ENCODE measurements at places on chromosomes 2 and 18.

- no peak for ATAC-seq
Measured at GRCh38 chr2:132392221-132392620, 24.4 kb upstream of the GPR39 start.

- no peak for ATAC-seq
Measured at GRCh38 chr2:167543721-167544120, 655.4 kb downstream of the XIRP2 start.

DNA sequence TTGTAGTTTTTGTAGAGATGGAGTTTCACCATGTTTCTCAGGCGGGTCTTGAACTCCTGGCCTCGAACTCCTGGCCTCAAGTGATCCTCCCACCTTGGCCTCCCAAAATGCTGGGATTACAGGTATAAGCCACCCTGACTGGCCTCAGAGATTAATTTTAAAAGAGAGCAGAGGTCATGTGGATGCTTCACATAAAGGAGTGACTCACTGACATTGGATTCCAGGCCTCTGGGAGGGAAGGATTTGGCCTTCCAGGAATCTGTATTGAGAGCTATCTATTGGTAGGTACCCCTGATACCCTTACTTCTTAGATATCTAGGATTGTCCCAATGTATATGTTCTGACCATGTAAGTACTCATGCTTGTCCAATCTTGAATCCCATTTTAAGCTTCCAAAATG is 138.4 kb downstream of the FAM161A start:
- ATAC-seq: no peak

DNA sequence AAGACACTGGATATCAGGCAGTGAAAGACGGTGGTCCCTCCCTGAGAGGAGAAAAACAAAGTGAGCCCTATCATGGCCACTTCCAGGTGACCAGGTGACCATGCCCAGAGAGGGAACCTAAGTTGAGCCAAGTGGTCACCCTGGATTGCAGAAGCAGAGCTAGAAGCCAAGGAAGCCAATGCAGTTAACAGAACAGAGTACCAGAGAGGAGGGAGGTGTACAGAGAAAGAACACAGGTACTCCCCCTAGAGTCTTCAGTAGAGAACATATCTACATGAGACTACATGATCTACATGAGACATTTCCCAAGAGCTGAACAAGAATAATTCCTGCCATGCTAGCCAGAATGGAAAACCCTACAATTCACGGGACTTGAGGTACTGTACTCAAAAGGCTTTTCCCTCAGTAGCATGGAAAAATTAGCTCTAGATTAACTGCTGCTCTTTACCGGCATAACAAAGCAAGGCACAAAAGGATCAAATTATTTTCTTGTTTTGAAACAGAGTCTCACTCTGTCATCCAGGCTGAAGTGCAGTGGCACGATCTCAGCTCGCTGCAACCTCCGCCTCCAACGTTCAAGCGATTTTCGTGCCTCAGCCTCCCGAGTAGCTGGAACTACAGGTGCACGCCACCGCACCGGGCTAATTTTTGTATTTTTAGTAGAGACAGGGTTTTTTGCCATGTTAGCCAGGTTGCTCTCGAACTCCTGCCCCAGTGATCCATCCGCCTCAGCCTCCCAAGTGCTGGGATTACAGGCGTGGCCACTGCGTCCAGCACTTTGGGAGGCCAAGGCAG is 23.5 kb downstream of the ROCK2 start:
- no peak for ATAC-seq

DNA sequence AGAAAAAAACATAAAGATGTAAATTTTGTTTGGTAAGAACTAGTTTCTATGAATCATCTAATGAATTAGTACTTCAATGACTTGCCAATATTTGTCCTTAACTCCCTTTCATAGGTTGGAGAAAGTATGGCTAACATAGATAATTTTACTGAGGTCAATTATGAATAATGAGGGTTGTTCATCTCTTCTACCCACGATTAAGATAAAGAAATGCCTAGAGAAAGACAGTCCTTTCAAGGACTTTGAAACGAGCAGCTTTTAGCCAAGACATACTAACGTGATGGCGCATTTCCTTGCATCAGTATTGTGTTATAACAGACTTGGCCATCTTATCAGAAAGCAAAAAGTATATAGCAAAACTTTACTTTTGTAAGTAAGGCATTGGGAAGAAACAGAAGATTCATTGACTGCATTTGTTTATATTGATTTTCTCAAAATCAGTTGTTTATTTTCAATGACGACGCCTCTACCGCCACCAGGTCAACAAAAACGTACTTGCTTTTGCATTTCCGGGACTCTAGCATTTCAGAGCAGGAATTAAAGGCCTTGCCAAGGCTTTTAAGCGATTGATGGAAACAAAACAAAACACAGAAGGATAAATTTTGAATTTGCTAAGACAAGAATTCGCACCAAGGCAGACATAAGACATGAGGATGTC is 961 bp downstream of the RBM43 start:
- ATAC-seq: no peak

GRCh38 chr2:200306196-200306930 is at the start of gene SPATS2L:
Gene SPATS2L, plus strand, starts transcription at chr2:200306693. Its CDS starts 82,552 bp downstream, at chr2:200389245.
- peak; percentile 76 for ATAC-seq

DNA sequence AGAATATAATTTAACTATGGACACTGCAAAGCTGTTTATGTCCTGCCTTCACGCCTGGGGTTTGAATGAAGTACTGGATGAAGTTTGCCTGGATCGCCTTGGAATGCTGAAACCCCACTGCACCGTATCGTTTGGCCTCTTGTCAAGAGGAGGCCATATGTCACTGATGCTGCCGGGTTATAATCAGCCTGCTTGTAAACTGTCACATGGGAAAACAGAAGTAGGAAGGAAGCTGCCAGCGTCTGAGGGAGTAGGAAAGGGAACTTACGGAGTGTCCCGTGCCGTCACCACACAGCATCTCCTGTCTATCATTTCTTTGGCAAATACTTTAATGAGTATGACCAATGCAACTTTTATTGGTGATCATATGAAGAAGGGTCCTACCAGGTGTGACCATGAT is 105.8 kb downstream of the WDR7 start:
- no peak for ATAC-seq

DNA sequence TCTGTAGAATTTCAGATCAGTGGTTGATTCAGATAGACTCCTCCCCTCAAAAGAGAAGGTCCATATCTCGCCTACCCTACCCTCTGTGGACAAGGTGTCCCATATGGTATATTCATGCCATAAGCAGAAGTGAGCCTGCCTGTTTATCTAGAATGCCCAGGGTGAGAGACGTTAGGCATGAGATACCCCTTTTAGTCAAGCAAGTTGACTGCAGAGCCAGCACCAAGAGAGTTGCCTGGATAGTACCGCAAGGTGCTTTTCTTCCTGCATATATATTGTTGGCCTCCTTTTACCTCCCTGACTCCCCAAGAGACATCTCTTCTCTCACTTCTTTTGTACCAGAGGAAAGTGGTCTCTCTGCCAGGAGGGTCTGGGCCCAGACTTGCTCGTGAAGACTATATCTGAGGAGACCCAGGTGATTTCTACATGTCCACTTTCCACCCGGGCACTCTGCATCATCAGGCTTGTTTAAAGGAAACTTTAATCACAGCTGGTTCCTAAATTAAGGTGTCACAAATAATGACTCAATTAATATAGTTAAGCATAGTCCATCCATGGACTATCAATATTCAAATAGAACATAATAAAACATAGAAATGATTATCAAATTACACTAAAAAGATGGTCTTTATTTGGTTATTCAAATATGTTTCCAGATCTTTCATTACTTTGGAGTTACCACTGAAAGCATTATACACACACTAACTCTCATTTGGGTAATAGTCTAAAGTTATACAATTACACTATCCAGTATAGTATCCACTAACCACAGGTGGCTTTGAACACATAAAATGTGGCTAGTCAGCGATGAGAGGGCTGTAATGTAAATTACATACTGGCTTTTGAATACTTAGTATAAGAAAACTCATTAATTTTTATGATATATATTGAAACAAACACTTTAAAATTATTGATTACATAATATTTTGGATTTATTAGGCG is 4.1 kb downstream of the ITGA4 start:
- no peak for ATAC-seq

- no peak for ATAC-seq
Measured at GRCh38 chr2:170369894-170370293, 191.9 kb downstream of the MYO3B start.

GRCh38 chr2:64612575-64613195 is 41.0 kb downstream of the SERTAD2 start:
- ATAC-seq: no peak

DNA sequence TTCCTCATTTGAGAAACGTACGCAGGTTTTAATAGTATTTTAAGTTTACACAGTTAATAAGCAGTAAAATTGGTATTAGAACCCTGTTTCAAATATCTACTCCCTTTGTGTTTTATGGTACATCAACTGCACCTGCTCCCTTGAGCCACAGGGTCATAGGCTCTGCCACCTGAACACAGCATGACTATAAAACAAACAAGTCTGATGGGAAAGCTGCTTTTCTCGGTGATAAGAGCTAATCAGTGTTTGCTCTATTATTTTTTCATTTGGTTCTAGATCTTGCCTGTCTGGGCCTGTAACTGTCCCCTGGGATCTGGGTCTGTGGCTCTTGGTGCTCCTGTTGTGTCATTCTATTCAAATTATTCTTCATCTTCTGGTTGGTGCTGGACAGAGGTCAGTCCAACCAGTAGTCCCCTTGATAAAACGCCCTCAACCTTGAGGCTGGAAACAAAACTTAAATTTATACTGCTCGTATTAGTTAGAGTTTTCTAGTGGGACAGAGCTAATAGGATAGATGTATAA is 314.8 kb upstream of the LRP1B start:
- ATAC-seq: no peak

Data from esophagus mucosa (tissue), 1 donor.